Left renal pelvis (tissue), 4 donors: ENCODE measurements at places on chromosomes 12 and 14. TPM values are rescaled to one million over a fixed set of nuclear protein-coding genes. Genes with fewer than 3 reads are reported as not detected.

NUAK1 gene
- polyA plus RNA-seq, result 9.3 TPM

EFS gene
- 66.8 TPM for polyA plus RNA-seq

B4GALNT3 gene
- 15.7 TPM for polyA plus RNA-seq

DNA sequence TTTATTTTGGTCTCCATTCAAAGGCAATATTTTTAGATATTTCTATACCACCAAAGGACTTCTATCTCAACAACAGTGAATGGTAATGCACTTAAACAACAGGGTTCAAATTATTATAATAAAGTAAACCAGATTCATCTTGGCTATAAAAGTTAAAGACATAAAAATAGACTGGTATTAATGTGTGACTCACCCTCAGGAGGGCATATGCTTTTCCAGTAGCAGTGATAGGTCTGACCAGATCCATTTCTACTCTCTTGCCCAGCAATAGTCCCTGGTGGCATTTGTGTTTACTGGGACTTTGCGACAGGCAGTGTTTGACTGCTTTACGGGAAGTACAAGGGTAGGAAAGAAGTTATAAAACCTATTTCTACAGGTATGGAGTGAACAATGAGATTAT, 353.2 kb upstream of the ATP2B1 start:
- DNase-seq, result no peak

GRCh38 chr12:124283326-124283725, 11.6 kb upstream of the RFLNA start:
- DNase-seq, result no peak

DNA sequence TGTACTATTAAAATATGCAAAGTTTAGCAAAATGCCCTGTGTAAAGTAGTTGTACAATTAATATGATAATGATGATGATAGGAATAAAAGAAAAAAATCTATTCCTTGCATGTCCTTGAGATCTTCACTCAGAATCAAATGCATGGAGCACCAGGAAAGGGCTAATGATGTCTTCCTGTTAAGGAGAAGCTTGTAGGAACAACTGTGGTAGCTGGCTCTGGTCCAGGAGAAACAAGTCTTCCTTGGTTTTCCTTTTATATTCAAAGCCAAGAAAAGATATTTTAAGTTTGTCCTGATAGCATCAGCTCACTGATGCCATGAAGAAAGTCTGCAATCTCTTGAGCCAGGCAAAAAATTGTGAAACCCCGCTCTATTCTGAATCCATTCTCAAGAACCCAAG, 138.9 kb downstream of the PIK3C2G start:
- no peak for DNase-seq

GRCh38 chr14:20632831-20633691, 8.4 kb downstream of the OR6S1 start:
- no peak for DNase-seq

DNA sequence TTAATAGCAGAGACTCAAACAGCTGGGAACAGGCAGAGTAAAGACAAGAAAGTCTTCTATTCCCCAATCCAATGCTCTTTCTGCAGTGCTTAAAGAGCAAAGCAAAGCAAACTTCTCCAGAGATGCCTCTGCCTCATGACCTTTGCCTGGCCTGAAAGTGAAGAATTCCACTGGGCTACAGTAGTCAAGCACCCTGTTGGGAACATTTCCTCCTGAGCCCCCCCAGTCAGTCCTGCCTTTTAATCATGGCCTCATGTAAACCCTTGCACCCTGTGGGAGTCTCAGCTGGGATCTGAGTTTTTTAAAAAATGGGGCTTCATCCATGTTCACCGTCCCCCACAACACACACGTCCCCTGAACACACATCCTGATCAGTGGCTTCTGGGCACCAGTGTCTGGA, 62.7 kb upstream of the TSPAN11 start:
- DNase-seq, result no peak
